NCI-H226 (cell line): ENCODE measurements at places on chromosomes 7 and 10.

GRCh38 chr10:3469639-3470020 is 297.0 kb upstream of the PITRM1 start:
- DNase-seq, result no peak

DNA sequence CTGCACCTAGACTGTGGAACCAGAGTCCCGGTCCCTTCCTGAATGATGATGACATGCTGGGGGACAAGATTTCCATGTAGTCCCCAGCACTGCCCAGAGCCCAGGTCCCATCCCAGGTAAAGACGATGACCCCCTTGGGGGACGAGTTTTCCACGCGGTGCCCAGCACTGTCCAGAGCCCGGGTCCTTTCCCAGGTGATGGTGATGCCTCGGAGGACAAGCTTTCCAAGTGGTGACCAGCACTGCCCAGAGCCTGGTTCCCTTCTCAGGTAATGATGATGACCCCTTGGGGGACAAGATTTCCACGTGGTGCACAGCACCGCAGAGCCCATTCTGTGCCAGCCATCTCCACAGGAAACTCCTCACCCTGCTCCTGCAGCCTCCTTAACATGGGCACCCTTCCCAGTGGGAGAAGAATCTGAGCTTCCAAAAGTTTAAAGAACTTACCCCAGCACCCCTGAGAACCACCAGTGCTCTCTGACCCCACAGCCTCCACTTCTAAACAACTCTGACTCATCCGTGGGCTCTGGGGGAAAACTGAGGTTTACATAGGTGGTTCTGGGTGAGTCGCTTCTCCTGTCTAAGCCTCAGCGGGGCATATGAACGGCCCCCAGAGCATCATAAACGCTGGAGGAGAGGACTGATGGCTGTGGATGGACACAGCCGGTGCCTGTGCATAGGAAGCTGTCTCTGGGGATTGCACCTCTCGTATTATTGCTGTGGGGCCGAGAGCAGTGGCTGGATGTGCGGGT is 233.2 kb downstream of the TCERG1L start:
- no peak for DNase-seq

DNA sequence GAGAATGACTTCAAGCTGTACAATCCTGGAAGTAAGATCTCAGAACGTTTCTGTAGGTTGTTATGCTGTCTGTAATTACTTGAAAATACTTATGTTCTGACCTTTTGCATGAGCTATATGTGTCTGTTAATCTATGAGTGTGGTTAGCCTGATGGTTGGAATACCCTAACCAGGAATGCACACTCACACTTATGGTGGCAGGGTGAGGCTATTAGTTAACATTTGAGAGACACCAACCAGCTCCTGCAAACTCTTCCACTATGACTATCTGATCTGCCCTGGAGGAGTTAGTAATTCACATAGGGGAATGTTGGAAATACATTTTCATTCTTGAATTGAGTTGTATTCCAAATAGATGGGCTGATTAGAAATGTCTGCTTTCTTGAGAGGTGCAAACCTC is 450.3 kb downstream of the INHBA start:
- no peak for DNase-seq

DNA sequence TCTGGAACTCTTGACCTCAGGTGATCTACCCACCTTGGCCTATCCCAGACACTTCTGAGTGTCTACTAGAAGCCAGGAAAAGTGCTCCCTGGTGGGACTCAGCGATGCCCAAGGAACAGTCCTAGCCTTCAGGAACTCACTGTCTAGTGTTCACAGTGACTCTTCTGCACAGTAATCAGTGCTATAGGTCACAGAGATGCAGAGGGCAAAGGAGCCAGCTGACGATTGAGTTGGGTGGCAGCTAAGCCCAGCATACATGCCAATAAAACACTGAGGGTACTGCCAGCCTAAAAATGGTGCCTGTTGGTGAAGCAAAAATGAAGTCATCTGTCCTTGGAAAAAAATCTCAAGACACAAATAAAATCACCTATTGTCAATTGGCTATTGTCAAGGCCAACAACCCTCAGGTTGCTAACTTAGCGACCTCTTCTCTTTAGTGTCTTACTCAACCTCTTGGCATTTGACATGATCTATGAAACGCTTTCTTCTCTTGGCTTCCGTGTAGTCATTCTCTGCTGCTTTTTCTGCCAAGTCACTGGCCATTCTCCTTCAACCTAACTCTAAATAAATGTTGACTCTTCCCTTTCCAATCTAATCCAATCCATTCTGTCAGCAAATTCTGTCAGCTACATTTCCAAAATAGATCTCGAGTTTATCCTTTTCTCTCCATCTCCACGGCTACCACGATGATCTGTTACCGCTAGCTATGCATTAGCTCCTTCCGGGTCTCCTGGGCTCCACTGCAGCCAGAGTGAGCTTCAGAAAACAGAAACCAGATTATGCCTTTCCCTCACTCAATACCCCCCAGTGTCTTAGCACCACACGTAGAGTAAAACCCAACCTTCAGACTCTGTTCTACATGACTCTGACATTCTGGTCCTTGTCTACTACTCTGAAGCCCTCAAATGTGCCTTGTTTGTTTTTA is 99.2 kb downstream of the ATXN7L1 start:
- DNase-seq, result no peak

GRCh38 chr10:120979435-120980278 is 128.5 kb downstream of the WDR11 start:
- no peak for DNase-seq

DNA sequence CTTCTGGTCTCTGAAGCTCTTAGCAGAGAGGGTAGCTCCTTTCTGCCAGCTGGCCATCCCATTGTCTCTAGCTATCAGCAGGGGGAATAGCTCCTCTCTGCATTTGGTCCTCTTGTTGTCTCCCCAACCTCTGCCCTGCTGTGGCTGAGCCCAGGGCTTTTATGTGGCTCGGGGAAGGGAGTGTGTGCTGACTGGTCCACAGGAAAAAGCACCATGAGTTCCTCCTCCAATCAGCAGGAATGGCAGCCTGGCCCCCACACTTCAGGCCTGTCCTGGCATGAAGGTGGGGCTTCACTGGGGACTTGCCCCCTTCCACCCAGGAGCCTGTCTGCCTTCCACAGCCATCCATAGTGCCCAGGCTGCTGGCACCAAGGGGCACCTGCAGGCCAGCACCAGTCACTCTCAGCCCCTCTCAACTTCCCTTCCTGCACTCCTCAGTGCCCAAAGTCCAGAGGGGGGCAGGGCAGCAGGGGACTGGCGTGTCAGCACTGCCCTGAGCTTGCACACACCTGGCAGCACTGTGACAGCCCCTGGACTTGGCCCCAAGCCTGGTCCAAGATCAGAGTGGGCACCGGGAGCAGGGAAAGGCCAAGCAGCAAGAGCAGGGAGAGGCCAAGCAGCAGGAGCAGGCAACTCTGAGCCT is 36.2 kb downstream of the NOLC1 start:
- DNase-seq, result no peak

GRCh38 chr10:13376297-13376696 is 28.2 kb upstream of the SEPHS1 start:
- DNase-seq, result no peak
